KBM-7 (cell line): ENCODE measurements at places on chromosomes 11 and 22.

DNA sequence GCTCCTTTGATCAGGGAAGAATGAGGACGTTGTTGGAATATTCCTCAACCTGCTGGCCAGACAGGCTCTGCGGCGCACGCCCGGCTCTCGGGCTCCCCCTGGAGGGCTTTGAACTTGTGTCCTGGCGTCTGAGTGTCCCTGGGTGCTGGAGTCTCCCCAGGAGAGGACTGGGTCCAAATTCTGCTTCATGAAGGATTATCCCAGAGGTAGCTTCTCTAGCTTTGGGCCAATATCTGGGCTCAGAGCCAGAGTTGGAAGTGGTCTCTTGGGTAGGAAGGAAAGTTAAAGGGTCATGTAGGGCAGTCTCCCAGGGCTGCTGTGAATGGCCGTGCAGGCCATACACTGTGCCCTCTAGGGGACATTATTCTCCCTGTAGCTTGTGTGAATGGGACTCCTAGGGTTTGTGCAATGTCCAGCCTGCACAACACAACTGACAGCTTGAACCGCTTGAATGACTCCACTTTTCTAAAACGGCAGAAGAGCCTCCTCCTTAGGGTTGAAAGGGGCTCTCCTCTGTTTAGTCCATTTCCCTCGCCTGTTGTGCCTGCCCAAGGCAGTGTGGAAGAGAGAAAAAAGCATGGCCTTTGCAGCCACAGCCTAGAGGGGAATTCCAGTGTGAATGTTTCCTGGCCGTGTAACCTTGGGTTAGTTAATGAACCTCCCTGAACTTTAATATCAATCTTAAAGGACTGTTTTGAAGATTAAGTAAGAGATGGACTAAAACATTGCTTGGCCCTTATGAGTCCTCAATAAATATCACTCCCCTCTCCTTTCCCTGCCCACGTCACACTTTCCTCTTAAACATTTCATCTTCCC lies 111.2 kb upstream of the THY1 start:
- peak; percentile 79 for DNase-seq

- no peak for DNase-seq
These were observed 1.2 kb upstream of the MIOX start for GRCh38 chr22:50485221-50486131.

GRCh38 chr11:119109843-119110242 lies 2.7 kb downstream of the C2CD2L start:
- DNase-seq = no peak

DNA sequence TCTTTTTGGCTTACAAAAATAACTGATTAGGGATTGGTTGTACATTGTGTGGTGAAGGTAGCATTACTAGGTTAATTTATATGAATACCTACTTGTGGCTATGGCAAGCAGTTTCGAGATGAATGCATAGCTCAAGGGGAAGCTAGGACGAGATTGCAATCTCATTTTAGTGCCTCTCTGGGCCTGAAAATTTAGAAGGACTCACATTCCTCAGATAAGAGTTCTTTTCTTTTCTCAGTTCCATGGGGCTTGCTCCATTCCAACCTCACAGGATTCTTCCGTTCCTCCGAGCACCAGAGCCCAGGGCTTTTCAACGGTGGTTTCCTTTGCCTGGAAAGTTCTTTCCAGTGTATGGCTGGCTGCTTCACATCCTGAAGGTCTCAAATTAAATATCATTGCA lies 82.1 kb downstream of the CECR2 start:
- no peak for DNase-seq

GRCh38 chr11:67384851-67385366 lies 6.9 kb upstream of the RAD9A start:
- no peak for DNase-seq

DNA sequence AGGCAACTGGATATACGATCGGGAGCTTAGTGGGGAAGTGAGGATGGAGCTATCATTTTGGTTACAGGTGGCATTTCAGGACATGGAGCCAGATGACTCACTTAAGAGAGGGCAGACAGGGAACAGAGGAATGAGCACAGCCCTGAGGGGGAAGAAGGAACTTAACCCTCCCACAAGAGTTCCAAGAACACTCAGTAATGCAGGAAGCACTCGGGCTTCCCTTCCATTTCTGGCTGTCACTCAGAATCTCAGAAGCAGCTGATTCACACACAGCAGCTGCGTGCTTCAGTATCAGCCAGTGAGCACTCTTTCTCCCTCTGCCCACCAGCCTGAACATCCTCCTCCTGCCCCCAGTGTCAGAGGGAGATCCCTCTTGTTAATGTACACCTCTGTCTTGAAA lies 34.8 kb downstream of the EFCAB6 start:
- peak; percentile 77 for DNase-seq

DNA sequence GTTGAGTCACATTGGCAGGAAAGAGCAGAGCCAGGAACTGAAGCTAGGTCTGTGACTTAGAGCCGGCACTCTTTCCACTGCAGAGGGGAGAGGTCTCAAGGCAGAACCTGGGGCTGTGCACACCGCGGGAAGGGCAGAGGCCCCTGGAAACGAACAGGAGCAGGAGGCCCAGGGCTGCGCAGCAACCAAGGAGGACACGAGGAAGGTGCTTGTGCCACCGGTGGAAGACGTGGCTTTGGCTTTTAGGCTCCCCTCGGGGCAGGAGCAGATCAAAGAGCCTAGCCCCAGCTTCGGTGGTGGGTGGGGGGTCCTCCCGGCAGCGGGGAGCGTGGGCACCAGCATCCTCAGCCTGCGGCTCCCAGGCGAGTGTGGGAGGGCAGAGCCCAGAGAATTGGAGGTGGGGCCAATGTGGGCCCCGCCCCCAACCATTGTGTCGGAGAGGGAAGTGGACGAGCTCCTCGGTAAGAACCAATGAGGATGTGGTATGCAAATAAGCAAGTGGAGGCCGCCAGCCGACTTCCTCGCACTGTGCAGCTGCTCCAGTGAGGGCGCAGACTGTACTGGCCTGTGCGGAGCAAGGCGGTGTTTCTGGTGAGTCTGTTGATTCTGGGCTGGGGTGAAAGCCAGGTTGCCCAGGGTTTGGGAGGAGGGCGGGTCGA lies at the start of gene CCDC116:
Gene CCDC116 (plus strand): TSS at position 524 of the 659 bp plus-strand sequence. CDS start 422 bp downstream, outside the sequence.
- DNase-seq = peak; percentile 95

DNA sequence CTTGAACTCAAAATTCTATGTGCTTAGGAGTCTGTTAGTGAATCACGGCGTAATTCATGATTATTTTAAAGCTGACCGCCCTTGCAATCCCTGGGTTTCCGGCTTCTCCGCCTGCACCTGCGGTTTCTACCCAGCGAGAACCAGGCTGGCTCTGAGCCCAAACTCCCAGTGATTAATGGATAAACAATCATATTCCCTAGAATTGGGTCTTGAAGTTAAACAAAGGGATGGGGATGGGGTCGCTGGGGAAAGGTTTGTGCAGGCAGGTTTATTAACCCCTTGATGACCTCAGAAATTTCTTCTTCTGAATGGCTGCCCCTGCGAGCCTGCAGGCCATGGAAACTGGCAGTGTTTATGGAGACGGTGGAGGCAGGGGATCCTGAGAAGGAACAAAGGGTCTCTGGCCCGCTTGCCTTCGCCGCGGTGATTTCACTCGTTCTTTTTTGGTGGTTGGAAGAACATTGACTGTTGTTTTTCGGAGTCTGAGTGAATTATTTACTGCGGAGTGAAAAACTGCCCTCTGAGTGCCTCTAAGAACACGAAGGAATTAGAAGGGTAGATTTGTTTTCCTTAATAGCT lies 1000.3 kb downstream of the BRD1 start:
- DNase-seq = no peak

GRCh38 chr22:37019309-37020191 lies at the start of the genes MPST and TST:
Gene MPST (plus strand): TSS chr22:37019742. CDS start chr22:37019837, 95 bp downstream.
Gene TST (minus strand): TSS chr22:37019447. CDS start chr22:37018732, 715 bp downstream.
- peak; percentile 49 for DNase-seq

- no peak for DNase-seq
These were observed 10.0 kb downstream of the GATD1 start for GRCh38 chr11:767238-767637.

DNA sequence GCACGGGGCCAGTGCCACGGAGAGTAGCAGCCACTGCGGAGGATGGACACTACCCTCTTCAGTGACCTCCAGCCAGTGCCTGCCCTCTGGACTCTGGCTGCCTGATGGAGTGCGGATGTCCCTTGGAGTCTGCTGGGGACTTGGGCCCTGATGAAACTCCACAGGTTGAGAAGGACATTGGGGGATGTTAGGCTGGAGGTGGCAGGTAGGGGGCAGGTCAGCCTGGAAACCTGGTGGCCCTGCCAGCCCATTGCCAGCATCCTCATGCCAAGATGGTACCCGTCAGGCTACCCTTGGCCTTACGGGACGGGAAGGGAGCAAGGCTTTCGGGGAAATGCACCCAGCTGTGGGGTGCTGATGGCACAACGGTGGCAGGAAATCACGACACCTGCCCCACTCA lies 4.0 kb downstream of the CABP7 start:
- DNase-seq = no peak

GRCh38 chr11:118912742-118913410 lies 12.8 kb downstream of the BCL9L start:
- DNase-seq = no peak

GRCh38 chr11:106231591-106231990 lies 154.1 kb downstream of the AASDHPPT start:
- DNase-seq = no peak

GRCh38 chr11:107752949-107753822 lies 41.3 kb upstream of the SLN start:
- no peak for DNase-seq

DNA sequence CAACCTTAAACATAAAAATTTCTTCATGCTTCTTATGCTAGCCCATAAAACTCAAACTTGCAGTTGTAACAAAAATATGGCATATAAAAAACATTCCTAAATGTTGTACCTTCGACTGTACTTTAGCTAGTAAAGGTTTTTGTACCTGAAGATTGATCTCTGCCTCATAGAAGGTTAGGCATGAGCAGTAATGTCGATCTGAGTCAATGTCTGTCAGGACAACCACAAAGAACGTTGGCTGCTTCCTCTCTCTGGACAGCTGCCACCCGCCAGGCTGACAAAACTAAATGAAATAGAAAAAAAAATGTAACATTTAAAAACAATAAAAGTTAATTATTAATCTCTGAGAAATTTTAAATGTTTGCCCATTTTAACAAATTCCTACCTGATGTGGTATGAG lies 251.3 kb downstream of the SBF2 start:
- DNase-seq = peak; percentile 43

- DNase-seq = peak; percentile 83
These were observed at the start of gene NFAM1 for GRCh38 chr22:42432020-42432596. Gene NFAM1 (minus strand): TSS chr22:42432403. CDS start chr22:42432357, 46 bp downstream.

- DNase-seq = peak; percentile 67
These were observed 60.5 kb downstream of the OSBP2 start for GRCh38 chr22:30754971-30755758.

DNA sequence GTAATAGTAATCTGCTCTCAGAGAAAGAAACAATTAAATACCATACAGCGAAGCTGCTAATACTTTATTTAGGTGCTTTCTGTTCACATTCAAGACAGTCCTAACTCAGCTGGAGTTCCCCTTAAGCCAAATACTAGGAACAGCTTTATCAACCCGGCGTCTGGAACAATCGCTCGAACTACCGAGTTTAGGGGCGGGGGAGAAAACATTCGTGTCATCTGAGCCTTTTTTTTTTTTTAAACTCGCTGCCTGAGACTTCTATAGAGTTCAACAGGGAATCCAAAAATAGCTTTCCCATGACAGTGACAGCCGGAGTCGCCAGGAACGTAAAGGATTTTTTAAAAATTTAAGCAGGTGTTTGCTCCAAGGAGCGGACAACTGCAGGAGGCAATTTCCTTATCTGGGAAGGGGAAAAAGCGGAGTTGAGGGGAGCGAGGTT lies 852 bp downstream of the TRAF6 start:
- DNase-seq = peak; percentile 59

DNA sequence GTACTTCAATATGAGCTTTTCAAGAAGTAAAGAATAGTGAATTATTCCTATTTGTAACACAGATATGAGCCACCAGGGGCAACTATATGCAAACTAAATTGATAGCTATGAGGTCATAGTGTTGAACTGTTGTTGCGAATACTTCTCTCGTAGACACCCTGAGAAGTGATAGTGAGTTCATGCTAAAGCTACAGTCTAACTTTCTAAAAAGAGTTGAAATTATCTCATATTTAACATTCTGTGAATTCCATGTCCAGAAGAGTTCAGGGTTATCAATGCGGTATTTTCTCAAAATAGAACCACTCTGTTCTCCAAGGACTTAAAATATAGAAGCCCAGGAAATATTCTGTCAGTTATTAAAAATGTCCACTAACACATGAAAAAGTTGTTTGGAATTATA lies 185.4 kb downstream of the AASDHPPT start:
- DNase-seq = no peak

- no peak for DNase-seq
These were observed 32.0 kb downstream of the SLC1A2 start for GRCh38 chr11:35387111-35387982.

DNA sequence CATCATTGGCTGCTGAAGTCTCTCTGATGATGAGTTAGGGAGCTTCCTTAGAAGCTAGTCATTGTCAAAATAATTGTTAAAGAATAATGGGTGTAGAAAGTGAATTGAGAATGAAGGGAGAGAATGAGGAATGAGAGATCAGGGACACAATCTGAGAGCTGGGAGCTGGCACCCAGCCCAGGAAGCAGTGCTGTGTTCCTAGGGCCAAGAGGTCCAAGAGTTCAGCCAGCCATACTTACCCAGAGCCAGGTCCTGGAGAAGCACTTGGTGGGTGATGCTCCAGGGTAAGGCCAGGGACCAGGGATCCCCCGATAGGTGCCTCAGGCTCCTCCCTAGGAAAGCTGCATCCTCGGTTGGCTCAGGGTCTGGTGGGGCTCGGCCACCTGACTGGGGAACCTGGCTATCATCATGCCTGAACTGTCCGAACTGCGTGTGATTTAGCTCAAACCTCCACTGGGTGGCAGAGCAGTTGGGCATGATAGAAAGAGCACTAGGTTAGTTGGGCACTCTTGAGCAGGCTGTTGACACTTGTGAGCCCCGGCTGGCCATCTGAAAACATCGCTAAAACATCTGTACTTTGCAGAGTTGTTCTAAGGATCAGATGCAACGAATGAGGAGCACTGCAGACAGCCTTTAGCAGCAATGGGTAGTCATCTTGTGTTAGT lies 123.9 kb upstream of the NCAM1 start:
- no peak for DNase-seq

GRCh38 chr11:63845303-63845702 lies 6.4 kb downstream of the MARK2 start:
- DNase-seq = peak; percentile 35

GRCh38 chr22:37188901-37189466 lies 937 bp upstream of the C1QTNF6 start:
- peak; percentile 64 for DNase-seq

DNA sequence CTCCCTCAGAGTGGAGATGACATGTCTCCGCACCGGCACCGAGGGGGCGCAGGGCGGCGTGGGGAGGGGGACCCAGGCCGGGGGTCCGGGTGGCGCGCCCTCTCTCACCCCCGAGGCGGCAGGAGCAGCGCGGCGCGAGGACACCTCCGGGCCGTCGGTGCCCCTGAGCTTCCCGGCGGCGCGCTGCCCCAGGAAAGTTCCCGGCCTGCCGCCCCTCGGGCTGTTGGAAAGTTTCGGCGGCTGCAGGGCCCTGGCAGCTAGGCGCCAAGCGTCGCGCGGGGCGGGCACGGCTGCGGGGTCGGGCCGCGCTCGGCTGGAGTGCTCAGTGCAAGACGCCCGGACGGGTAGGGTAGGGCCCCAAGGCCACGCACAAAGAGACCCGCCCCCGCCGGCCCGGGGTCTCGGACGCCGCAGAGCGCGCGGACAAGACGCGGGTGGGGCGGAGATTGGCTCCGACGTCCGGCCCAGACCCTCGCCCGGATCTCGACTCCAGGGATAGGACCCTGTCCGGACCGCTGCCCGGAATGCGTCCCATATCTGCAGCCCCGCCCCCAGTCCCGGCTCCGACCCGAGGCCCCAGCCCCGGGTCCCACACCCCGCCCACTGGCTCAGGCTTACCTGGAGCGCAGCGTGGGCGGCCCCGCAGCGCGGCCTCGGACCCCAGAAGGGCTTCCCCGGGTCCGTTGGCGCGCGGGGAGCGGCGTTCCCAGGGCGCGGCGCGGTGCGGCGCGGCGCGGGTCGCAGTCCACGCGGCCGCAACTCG lies 471 bp downstream of the ARVCF start:
- DNase-seq = peak; percentile 43

- DNase-seq = peak; percentile 40
These were observed 15.3 kb upstream of the CD82 start for GRCh38 chr11:44550123-44550522.
